Stimulated activated CD4-positive, alpha-beta T cell treated with anti-CD3 and anti-CD28 coated beads, Interleukin-1b, Interleukin-23, amount 100 ng/mL, for 4 hours (primary cell): ENCODE measurements at places on chromosomes 16 and 17.

DNA sequence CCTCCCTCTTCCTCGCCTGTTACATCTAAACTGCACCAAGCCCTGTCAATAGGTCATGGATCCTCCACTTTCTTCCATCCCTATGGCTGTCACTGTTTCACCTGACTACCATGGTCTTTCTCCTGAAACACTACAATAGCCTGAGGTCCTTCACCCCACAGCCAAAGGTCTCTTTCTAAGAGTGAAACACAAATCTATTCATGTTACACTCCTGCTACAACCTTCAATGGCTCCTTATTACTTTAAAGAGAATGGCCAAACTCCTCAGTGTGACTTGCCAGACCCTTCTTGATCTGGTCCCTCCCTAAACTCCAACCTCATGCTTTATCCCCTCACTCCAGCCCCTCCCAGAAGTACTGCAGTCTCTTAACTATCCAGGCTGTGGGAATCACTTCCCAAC is 618 bp upstream of the PIK3R6 start:
- no peak for DNase-seq

DNA sequence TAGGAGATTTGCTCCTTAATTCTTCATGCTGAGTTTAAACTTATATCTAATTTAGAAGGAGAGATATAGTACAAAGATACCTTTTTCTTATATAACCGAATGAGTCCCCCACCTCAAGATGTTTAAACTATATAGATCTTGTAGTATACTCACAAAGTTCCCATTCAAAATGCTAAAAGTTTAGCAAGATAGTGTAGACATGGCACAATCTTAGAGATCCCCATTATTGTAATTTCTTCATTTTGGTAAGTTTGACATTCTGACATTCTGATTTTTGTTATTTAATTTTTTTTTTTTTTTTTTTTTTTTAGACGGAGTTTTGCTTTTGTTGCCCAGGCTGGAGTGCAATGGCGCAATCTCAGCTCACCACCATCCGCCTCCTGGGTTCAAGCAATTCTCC is 22.8 kb downstream of the SNTB2 start:
- DNase-seq = no peak

DNA sequence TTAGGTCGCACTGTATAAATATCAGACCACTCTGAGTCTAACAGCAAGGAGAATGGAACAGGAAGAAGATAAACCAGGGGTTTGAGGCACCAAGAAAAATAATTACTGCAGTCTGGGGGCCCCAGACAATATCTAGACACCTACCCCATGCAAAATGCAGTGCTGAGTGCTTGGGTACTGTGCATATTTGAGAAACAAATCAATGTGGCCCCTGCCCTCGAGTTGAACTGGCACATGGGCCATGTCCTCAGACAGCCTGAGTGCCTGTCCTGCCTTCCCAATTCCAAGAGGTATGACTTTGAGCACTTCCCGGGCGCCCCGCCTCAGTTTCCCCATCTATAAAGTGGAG is 6.2 kb upstream of the CIITA start:
- no peak for DNase-seq

- DNase-seq = no peak
Observed at GRCh38 chr16:29911676-29912010, 11.4 kb downstream of the ASPHD1 start.

DNA sequence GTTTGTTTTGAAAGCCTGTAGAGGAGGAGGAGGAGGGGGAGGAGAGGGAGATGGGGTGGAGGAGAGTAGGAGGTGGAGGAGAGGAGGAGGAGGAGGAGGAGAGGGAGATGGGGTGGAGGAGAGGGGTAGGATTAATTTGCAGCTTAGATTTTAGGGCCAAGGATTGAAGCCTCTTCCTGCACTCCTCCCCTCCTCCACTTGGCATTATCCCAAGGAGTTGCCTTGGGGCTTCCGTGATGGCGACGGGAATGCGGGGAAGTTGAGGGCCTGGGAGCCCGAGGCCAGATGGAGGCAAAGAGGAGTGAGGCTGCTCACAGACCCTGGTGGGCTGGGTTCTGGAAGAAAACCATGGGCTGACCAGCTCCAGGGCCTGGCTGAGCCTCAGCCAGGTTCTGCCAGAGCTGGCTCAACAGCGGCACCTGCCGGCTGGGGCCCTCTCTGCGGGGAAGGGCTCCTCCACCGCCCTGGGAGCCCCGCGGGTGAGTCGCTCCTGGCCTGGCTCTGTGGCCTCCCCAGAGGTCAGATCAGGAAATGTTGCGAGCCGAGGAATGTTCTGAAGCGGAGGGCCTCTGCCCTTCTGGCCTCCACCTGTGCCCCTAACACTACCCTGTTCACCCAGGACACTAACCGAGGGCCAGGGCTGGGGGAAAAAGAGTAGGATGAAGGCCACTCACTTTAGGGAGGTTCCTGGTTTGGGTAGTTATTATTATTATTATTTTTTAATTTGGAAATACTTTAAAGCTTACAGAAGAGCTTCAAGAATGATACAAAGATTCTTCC is 23.9 kb upstream of the FMNL1 start:
- DNase-seq = peak; percentile 85
